ENCODE measurements at places on chromosomes 7 and 10.

DNA sequence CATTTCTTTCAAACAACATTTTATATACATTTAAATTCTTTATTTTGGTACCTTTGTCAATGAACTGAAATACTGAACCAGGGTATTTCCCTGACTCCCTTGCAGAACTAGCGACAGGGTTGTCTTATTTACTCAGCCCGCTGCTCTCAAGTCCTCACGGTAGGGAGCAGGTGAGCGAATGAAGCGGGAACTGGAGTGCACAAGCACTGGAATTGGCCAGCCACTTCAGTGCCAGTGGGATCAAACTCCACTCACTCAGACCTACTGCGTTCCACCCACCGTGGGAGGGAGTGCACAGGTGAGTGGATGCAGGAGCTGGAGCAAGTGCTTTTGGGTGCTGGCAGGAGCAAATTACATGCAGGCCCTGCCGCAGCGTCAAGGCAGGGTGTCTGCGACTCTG is 28.1 kb upstream of the NEUROD6 start:
- no peak for DNase-seq

GRCh38 chr7:132191418-132191817 is 384.9 kb downstream of the PLXNA4 start:
- no peak for DNase-seq

DNA sequence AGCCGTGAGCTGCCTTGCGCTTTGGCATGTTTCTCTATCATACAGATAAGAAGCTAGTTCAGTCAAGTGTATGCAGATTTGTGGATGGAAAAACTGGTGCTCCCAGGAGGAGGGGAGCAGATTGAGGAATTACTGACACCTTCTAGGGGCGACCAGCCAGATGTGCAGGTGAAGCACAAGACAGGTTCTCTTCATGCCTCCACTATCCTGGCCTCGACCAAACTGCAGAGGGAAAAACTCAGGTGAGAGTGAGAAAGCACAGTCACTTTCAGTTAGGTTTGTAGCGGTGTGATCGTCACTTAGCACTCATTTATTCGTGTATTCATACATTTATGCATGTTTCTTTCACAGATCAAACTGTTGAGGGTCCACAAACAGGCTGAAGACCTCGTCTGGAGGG is 600 bp upstream of the DBNL start:
- no peak for DNase-seq

DNA sequence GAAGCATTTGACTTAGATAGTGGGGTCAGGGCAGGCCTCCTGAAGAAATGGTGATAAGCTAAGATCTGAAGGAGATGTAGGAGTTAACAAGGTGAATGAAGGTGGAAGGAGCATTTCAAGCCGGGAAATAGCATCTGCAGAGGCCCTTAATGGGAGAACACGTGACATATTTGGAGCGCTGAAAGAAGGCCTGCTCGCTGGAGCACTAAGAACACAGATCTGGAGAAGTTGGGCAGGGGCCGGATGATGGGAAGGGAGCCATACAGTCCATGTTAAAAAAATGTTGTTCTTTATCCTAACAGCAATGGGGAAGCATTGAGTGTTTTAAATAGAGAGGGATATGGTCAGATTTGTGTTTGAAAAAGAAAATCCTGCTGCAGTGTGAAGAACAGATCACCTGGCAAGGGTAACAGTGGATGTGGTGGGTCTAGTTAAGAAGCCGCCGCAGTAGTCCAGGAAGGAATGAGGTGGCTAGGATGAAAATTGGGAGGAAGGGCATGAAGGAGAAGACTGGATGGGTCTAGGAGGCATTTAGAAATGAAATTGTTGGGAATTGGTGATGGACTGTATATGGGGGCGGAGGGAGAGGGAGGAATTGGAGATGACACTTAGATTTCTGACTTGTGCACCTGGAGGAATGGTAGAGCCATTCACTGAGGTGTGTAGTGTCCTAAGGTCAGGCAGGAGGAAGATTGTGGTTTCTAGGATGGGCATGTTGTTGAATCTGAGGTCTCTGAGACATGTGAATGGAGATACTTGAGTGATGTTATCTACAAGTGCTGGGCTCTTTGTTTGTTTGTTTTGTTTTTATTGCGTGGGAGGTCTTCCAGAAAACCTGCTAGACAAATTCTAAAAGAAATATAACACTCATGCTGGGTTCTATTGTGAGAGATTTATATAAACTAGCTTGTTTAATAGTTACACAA is 58.4 kb downstream of the MET start:
- no peak for DNase-seq

- no peak for DNase-seq
Observed at GRCh38 chr10:94858005-94858404, 80.5 kb upstream of the CYP2C9 start.

GRCh38 chr10:109784236-109784635 is 139.1 kb downstream of the XPNPEP1 start:
- peak; percentile 22 for DNase-seq

DNA sequence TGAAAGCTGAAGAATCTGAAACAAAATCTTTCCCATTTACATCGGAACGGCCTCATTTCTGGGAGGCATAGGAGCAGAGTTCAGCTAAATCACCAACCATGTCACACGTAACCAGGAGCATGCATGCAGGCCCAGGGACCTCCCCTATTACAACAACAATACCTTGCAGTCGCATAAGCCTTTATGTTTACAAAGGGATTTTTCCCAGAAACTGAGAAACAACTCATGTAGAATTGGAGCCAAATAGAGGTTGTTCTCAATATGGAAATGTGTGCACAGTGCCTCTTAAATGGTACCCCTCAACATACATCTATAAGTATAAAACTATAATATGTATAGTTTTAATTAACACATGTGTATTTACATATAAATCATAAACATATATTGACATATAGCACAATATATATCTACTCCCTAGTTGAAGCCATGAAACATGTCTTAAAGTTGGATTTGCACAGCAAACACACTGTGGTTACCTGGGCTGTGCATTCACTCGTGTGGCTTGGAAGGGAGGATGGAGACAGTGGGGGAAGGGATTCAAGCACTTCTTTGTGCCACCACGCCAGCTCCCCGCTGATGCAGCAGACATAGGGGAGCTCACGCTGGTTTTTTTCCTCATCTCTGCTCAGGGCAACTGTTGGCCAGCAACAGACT is 35.0 kb upstream of the DGKI start:
- DNase-seq, result no peak

- peak; percentile 35 for DNase-seq
Observed at GRCh38 chr7:48074204-48074654, 14.8 kb upstream of the UPP1 start.

- DNase-seq, result no peak
Observed at GRCh38 chr10:7153750-7154149, 257.1 kb downstream of the SFMBT2 start.

DNA sequence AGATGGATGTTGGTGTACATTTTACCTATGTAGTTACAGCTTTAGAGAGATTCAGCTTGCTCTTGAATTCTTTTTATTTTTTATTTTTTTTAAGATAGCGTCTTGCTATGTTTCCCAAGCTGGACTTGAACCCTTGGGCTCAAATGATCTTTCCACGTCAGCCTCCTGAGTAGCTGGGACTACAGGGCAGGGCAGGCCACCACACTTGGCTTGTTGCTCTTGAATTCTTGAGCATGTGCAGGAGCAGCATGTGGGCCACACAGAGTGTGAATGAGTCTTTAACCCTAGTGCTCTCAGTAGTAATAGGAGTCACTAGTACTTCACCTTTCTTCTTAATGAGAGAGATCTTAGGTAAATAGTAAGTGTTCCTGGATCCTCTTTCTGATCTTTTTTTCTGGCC is 26.7 kb upstream of the CYCS start:
- no peak for DNase-seq

Measured in AG08395 (cell line).